ENCODE measurements at places on chromosomes 1 and 21.
A peak's percentile ranks its signal among the peaks of the same experiment; 100 is the strongest.

GRCh38 chr1:168472223-168472622 is 71.6 kb downstream of the XCL2 start:
- DNase-seq = no peak

- no peak for DNase-seq
Observed at GRCh38 chr1:15948595-15949452, 27.1 kb downstream of the ZBTB17 start.

GRCh38 chr1:180155182-180155682 is 563 bp downstream of the QSOX1 start:
- peak; percentile 23 for DNase-seq

DNA sequence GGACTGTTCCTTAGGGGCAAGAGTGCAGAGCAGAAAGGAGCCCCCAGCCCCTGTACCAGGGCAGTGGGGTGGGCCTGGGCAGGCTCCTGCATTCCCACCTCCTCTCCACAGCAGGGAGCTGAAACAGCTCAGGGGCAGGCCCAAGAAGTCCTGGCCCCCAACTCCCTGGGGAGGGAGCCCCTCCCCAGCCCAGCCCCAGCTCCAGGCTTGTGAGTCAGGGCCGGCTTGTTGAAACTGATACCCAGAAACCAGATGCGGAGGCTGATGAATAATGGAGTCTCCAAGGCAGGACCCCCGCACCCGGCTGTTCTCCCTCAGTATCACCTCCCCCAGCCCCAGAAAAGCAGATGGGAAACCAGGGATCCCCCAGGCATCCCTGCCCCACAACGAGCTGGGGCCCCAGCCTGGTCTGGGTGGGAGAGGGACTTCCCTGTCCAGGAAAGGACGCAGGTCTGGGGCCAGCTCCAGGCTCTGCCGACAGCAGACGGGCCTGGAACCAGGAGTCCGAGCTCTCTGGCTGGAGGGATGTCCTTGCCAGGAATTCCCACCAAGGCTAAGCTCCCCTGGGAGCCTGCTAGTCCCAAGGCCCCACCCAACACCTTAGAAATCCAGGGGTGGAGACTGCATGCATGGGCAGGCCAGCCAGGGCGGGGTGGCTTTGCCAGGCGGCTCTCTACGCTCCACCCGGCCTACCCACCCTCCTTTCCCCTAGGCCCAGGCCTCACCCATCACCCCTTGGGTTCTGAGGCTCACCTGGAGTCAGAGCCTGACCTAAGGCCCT is 2.7 kb downstream of the PLEKHG5 start:
- DNase-seq = no peak

DNA sequence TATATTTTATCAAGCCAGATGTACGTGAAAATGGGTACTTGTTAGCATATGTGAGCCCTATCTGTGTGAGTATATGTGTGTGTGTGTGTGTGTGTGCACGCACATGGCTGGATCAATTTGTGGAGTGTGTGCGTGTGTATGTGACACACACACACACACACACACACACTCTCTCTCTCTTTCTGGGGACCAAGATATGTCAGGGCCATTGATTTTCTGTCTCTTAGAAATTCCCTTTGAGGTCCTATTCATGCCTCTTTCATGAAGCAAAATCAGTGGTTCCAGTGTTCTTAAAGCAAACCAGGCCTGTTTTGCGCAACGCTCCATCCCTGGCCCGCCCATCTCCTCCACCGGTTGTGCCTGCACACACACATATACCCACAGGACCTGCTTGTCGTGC is 90.0 kb downstream of the EPHB2 start:
- DNase-seq = no peak

DNA sequence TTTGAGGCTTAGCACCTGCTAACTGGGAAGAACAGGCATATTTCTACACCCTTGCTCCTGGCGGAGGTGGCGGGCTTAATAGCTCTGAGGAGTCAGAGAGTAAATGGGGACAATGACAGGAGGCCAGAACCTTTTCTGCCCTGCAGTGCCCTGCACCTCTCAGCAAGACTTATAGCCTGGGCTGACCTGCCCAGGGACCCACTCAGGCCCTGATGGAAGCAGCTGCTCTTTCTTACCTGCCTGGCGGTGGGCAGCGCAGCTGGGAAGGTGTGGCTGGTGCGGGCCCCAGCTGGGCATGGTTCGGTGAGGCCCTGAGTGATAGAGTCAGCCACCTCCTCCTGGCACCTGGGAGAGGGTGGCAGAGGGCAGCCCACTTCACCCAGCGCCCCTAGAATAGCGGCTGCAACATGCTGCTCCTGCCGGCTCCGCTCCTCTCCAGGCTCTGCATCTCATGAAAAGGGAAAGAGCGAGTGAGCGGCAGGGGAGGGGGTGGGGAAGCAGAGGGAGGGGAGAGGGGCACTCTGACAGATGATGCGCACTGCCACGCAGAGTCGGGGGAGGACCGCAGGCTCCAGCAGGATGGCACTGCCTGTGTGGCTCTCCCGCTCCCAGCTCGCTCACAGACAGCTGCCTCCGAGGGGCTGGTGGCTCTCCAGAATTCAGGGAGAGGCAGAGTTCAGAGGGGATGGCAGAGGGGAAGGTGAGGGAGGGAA is at the start of gene RGS8:
Gene RGS8, minus strand, starts transcription at position 472 of the 713 bp plus-strand sequence. CDS start 14,938 bp downstream, outside the sequence.
- no peak for DNase-seq

GRCh38 chr1:30061292-30062220 is 661.8 kb downstream of the MATN1 start:
- no peak for DNase-seq

DNA sequence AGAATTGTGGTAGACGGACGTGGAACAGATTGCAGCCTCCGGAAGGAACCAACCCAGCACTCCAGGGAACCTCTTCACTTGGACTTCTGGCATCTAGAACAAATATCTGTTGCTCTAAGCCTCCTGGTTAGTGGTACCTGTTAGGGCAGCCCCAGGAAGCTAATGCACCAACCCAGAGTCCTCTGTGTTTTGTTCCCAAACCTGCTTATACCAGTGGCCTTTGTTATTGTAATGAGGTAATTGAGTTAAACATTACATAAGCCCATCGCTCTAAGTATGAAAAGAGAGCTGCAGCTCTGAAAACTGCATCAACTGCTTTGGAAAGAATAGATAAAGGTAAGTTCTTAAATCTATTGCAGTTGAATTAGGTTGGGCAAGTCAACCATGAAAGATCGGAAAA is 516.7 kb downstream of the NPHP4 start:
- no peak for DNase-seq

DNA sequence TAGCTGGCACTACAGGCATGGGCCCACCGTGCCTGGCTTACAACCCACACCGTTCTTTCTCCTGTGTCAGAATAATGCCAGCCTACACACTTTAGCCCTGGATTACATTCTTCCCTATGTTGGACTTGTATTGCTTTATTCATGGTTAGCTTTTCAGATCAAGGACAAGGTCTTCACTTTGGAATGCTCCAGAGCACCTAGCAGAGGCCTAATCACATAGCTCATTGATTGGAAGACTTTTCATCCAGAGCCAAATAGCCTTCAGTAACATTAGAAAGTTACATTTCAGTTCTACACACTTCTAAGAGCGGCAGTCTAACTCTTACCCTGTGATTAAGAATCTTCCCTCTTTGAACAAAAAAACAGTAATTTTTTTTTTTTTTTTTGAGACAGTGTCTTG is 29.4 kb upstream of the ZFYVE9 start:
- DNase-seq = no peak

DNA sequence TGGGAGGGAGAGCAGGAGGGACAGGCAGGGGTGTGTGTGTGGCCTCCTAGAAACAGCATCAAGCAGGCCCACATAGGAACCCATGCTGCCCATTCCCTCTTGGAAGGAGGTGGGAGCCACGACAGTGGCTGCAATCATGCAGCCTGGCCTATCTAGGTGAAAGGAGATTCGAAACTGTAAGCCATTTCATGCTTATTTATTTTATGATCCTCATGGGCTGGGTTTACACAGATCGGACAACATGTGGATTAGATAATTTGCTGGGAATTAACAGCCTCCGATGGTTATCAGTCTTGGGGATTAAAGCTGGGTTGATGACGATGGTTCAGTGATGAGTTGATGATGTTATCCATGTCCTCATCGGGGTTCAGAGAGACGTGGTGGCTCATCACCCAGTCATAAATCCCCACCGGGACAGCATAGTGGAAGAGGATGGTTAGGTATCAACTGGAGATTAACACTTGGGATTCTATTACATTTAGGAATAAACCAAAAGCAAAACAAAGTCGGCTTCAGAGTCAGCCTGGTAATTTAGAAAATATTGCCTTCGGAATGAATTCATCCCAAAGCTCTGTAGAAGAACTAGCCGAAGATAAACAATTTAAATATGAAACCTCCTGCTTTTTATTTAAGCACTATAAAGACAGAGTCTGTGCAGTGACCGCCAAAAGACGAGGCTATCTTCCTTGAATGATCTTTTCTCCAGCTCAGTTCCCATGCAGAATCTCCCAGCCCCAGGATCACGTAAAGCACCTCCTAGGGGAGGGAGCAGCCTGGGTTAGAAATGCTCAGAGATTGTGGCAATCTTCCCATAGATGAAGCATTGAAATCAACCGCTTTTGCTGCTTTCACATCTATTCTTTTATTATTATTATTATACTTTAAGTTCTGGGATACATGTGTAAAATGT is 252.8 kb downstream of the FOXD2 start:
- no peak for DNase-seq

All from activated naive CD4-positive, alpha-beta T cell (primary cell).